ENCODE measurements at places on chromosomes 2 and 18. TPM values are rescaled to one million over a fixed set of nuclear protein-coding genes. Genes with fewer than 3 reads are reported as not detected.

Gene ZEB2
- 10.7 TPM for total RNA-seq

Gene DOK6
- total RNA-seq, result 0.52 TPM

Gene GPR35
- not detected for total RNA-seq

Gene NCKAP5
- total RNA-seq, result 6.5 TPM

Gene SH2D6
- total RNA-seq, result not detected

Gene B3GNT2
- total RNA-seq, result 31.0 TPM

Gene CPO
- total RNA-seq, result not detected

Gene STPG4
- not detected for total RNA-seq

Gene SERPINB12
- not detected for total RNA-seq

Gene COL4A3
- 0.47 TPM for total RNA-seq

Gene SCG2
- 18.0 TPM for total RNA-seq

Gene ME2
- 44.1 TPM for total RNA-seq

Gene CTAGE1
- not detected for total RNA-seq

Gene RNF152
- total RNA-seq, result 5.8 TPM

Gene REG3G
- not detected for total RNA-seq

Gene C1GALT1C1L
- 2.4 TPM for total RNA-seq

Gene CD207
- not detected for total RNA-seq

Gene CAPN14
- total RNA-seq, result 1.0 TPM

Gene STRADB
- 41.1 TPM for total RNA-seq

Gene GALNT14
- total RNA-seq, result 0.20 TPM

Gene ARHGAP15
- total RNA-seq, result not detected

Gene UCN
- total RNA-seq, result 1.6 TPM

Gene ZNF385B
- not detected for total RNA-seq

Gene FOXI3
- not detected for total RNA-seq

Gene GYPC
- 4.1 TPM for total RNA-seq

Gene PTMA
- 1,301 TPM for total RNA-seq

Gene MYOM1
- total RNA-seq, result not detected

Gene OSBPL1A
- total RNA-seq, result 19.1 TPM

Gene NYAP2
- total RNA-seq, result 2.3 TPM

Gene TEX44
- total RNA-seq, result not detected

Gene ACMSD
- not detected for total RNA-seq

Gene CYRIA
- total RNA-seq, result 0.02 TPM

Gene HRH4
- total RNA-seq, result not detected

Gene ORMDL1
- 76.3 TPM for total RNA-seq

Gene PMAIP1
- total RNA-seq, result 37.9 TPM

Gene NOL4
- not detected for total RNA-seq

Gene NGEF
- total RNA-seq, result 7.8 TPM

Gene TCF23
- total RNA-seq, result not detected

Gene TMEM247
- not detected for total RNA-seq

Gene FBXO15
- total RNA-seq, result 0.71 TPM

Gene AQP12A
- total RNA-seq, result not detected

Gene LCT
- total RNA-seq, result not detected

Gene LRP2
- total RNA-seq, result not detected

Gene ZNF521
- total RNA-seq, result 20.4 TPM
